LoVo (cell line): ENCODE measurements at places on chromosomes 2 and 18.

DNA sequence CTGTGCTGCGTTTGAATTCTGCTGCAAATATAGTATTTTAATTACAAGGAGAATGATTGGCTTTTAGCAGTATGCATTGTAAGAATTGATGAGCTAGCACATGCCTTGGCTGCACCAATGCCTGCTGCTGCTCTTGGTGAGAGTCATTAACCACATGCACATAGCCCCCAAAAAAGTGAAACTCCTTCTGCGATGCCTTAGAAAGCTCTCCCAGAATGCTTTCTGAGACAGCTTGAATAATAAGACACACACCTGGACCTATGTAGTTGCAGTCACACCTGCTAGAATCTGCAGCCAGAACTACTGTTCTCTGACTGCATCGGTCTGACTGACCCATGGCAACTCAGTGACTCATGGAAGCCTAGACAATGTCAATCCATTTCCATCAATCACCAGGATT lies 170.1 kb upstream of the DDX18 start:
- DNase-seq, result no peak

GRCh38 chr2:20108655-20109396 lies 57.4 kb upstream of the LAPTM4A start:
- no peak for DNase-seq

DNA sequence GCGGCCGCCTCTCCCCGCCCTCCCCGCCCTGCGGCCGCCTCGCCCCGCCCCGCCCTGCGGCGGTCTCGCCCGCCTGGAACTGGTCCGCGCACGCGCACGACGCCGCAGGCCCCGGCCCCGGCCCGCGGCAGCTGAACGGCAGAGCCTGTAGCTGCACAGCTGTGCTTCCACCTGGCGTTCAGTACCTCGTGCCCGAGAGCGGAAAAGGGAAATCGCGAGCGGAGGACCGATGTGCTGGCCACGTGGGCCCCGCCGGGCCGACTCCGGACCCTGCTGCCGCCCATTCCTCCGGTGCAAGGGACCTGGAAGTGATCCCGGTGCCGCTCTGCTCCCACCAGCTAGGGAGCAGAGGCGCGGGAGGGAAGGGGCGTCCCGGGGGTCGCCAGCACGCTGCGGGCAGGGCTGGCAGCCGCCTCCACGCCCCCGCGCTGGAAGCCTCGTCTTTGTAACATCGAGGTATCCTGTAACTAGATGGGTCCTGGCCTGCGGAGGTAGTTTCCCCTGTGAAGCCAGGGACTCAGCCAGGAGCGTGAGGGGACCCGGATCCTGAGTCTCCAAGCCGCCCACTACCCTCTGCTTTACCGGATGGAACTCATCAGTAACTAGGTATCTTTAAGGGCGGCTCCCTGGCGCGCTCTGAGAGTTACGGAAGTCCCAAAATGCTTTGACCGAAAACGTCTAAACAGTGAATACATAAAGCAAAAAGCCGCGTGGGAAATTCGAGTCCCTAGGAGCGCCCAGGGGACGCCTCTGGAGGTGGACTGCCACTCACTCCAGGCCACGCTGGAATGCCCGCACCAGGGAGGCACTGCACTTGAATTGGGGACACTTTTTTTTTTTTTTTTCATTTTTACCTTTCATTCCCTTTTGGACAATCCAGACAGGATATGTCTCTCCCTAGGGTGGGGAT lies 704 bp upstream of the ODC1 start:
- DNase-seq, result peak; percentile 93

GRCh38 chr18:12254136-12254819 lies at the start of gene CIDEA:
Gene CIDEA, plus strand, starts transcription at chr18:12254361. Its CDS starts 23 bp downstream, at chr18:12254384.
- no peak for DNase-seq

GRCh38 chr2:23273786-23274185 lies 111.2 kb upstream of the KLHL29 start:
- no peak for DNase-seq

GRCh38 chr2:51032751-51033330 lies 909 bp upstream of the NRXN1 start:
- DNase-seq, result no peak

DNA sequence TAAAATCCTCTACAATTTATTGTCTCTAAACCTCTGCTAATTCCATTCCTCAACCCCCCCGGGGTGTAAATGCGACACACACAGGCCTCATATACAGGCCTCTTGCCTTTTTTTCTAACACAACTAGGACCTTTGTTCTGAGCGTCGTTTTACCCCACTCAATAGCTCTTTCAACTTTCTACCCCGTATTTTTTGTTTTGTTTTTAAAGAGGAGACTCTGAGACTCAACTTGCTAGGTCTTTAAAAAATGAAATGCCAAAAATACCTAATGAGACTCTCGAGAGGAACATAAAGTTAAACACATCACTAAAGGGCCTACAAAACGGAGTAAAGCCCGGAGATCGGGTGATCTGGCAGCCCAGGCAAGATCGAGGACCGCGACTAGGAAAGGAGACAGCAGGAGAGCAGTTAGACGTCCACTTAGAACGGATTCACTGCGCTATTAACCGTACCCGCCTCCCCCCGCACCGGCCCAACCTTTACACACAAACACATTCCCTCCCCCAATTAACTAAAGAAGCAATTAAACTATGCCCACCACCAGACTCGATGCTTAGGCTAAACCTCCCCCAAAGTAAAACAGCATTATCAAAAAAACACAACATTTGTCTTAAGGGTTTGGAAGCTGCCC lies 1.7 kb downstream of the TRIP12 start:
- DNase-seq, result no peak

DNA sequence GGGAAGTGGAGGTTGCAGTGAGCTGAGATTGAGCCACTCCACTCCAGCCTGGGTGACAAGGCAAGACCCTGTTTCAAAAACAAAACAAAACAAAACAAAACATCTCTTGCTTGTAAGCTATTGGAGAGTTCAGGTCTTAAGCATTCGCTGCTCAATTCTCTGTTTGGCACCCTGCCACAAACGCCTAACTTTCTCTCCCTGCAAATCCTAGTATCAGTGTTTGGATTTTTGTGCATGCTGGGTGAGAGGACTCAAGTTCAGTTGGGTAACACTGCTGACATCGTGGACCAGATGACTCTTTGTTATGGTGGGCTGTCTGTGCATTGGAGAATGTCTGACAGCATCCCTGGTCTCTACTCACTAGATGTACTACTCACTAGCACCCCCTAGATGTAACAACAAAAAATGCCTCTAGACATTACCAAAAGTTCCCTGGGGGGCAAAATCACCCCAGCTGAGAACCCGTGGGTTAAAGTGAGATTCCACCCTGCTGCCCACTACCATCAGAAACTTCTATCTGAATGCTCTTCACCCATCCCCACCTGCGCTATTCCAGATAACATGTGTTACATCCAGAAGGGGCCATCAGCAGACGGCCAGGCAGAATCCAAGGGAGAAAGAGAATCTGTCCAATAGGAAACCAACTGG lies 50.9 kb downstream of the CACNB4 start:
- no peak for DNase-seq
